CD4-positive, alpha-beta T cell treated with Interferon gamma for 1 hour (primary cell): ENCODE measurements at places on chromosomes 1 and 21.

- DNase-seq: no peak
Observed at GRCh38 chr1:232586679-232587078, 43.3 kb downstream of the SIPA1L2 start.

GRCh38 chr1:19112891-19113696, 97.0 kb downstream of the UBR4 start:
- DNase-seq: no peak

DNA sequence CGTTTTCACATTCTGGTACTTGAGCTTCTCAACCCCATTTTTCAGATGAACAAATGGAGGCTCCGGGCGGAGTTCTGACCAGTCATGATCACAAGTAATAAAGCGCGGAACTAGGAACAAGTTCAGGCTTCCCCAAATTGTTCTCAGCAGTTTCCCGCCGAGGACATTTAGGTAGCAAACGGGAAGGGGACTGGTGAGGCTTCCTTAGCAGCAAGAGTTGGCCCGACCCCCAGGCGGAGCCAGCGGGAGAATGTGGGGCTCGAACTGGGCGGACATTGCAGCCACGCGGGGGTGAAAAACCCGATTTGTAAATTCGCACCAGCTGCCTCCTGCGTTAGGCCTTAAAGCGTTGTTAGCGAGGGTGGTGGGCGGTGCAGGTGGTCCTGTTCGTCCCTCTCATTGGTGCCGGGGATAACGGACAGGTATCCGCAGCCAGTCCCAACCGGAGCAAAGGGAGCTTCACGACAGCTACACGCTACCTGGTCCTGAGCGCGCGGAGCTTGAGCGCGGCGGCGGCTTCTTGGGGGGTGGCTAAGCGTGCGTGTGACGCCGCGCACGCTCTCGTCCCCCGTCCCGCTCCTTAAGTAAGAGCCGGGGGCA, 15.3 kb downstream of the SEMA6C start:
- peak; percentile 86 for DNase-seq

DNA sequence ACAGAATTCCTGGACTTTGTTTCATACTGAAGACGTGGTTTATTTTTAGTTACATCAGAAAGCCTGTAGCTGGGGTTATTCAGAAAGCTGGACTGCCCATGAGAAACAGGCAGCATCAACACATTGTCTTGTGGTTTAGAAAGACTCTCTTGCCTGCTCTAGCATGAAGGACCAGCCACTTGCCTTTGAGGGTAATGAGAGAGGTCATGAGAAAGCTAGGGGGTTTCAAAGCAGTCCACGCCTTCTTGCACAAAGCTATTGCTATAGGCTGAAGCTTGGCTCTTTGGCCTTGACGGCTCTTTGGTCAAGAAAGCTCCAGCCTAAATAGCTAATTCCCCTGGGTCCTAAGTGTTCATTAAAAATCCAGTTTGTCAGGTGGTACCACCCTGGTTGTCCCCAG, 208.1 kb downstream of the PRDM2 start:
- DNase-seq: no peak

DNA sequence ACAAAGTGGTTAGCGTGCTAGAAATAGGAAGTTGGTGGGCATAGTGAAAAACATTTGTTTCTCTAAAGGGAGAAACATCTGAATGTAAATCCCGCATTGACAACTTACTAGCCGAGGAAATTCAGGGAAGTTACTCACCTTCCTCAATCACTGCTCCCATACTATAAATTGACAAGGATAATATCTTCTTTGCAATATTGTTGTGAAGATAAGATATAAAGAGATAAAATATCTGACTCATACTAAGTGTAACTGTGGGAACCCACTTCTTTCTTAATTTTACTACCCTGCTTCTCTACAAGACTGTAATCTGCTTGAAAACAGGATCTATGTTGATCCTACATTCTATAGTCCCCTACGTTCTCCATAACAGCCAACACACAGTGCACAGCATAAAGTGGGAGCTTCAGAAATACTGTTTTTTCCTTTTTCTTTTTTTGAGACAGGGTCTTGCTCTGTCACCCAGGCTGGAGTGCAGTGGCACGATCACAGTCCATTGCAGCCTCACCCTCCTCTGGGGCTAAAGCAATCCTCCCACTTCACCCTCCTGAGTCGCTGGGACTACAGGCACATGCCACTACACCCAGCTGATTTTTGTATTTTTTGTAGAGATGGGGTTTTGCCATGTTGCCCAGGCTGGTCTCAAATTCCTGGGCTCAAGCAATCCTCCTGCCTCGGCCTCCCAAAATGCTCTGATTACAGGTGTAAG, 57.4 kb upstream of the C1orf21 start:
- DNase-seq: no peak

- no peak for DNase-seq
Observed at GRCh38 chr1:117173006-117173405, 37.7 kb downstream of the VTCN1 start.

DNA sequence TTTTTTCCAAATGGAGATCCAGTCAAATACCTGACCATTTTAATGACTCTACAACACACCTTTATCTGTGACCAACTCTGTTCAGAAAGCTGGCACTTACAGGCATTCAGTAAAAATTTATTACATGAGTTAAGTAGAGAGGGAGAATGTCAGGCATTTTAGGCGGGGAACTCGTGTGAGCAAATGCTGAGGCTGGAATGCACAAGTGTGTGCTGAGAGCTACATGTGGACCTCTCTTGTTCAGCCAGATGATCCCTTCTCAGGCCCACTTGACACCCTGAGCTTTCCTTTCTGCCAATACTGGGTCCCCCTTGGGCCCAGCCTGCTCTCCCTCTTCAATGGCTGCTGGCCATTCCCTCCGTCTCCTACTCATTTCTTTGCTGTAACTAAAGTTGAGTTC, 11.7 kb downstream of the PPIH start:
- DNase-seq: no peak

DNA sequence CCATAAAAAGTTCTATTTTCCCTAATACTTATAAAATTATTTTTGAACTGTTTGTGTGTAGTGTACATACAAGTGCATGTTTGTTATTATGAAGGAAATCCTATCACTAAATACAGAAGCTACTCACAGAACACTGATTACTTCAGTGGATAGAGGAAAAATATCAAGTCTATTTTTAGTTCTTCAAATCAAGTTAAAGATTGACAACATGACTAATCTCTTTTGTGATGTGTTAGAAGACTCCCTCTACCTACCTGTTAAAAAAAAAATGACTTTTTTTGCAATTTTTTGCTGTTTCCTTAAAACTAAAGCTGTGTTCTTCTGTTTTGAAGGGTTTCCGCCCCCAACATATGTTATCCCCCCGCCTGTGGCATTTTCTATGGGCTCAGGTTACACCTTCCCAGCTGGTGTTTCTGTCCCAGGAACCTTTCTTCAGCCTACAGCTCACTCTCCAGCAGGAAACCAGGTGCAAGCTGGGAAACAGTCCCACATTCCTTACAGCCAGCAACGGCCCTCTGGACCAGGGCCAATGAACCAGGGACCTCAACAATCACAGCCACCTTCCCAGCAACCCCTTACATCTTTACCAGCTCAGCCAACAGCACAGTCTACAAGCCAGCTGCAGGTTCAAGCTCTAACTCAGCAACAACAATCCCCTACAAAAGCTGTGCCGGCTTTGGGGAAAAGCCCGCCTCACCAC, 45.5 kb downstream of the NCF2 start:
- no peak for DNase-seq

DNA sequence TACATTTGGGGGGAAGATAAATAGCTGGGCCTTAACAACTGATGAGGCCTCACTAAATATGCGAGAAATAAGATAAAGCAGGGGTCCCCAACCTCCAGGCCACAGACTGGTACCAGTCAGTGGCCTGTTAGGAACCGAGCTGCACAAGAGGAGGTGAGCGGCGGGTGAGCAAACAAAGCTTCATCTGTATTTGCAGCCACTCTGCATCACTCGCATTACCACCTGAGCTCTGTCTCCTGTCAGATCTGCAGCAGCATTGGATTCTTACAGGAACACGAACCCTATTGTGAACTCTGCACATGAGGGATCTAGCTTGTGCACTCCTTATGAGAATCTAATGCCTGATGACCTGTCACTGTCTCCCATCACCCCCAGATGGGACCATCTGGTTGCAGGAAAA, 5.2 kb upstream of the PAXBP1 start:
- DNase-seq: no peak

DNA sequence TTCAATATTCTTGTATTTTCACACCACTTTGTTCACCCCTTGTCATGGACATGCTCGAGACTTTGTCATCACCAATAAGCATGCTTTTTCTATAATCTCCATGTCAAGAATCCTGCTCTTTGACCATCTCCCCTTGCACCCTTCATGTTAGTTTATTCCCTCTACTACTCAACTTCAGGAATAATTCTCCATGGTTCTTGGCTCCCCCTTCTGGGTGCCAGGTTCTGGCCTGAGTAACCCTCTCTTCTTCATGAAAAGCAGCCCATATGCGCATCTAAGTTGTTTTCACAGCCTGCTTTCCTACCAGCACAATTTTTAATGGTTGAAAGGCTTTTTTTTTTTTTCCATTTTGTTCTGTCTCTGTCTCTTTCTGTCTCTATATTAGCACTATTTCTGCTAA, 160.7 kb downstream of the LEPR start:
- DNase-seq: no peak

DNA sequence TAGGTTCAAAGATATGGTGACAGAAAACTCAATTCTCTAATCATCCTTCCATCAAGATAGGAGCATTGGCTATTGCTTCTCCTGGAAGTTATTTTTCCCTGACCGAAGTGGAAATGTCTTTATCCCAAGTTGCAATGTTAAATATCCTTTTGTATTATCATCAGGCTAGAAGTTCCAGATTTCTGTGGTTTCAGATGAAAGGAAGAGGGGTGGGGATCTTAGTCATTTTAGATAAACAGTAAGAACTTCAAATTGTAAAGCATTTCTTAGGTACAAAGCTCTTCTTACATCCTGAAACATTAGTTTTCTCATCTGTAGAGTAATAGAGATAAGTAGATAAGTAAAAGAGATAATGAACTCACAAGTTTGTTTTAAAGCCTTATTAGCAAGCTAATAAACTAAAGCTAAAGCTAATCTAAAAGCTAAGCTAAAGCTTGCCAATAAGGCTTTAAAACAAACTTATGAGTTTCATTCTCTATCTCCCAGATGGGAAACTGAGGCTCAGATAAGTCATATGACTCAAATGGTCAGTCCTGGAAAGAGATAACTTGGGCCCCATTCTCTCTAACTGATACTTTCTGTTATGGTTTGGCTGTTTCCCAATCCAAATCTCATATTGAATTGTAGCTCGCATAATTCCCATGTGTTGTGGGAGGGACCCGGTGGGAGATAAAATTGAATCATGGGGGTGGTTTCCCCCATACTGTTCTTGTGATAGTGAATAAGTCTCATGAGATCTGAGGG, 99.2 kb upstream of the KCNK2 start:
- no peak for DNase-seq

- no peak for DNase-seq
Observed at GRCh38 chr1:10399444-10399941, 629 bp downstream of the PGD start.

- DNase-seq: no peak
Observed at GRCh38 chr1:47692196-47692595, 254.4 kb downstream of the FOXD2 start.

GRCh38 chr1:19121192-19121591, 88.9 kb downstream of the UBR4 start:
- no peak for DNase-seq

DNA sequence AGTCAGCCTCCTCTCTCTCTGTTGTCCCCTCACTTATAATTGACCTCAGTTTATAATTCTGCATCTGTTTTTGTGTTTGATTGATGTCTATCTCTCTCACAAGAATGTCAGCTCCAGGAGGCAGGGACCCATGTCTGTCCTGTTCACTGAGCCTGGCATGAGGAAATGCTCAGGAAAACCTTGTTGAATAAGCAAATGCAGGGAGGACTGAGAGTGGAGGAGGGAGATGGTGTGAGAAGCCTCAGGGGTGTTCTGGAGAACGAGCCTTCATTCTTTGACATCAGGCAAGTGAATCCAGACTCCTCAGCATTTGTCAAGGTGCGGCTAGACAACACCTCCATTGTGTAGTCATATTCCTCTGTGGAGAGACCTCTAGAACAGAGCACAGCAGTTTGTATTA, 45.5 kb downstream of the MAN1C1 start:
- no peak for DNase-seq

GRCh38 chr1:87327376-87328271, 1.1 kb upstream of the LMO4 start:
- DNase-seq: no peak
